Ascending aorta (tissue), 2 donors: ENCODE measurements at places on chromosomes 11 and 22.

GRCh38 chr22:23014250-23014649 lies 56.1 kb upstream of the GNAZ start:
- DNase-seq, result no peak

DNA sequence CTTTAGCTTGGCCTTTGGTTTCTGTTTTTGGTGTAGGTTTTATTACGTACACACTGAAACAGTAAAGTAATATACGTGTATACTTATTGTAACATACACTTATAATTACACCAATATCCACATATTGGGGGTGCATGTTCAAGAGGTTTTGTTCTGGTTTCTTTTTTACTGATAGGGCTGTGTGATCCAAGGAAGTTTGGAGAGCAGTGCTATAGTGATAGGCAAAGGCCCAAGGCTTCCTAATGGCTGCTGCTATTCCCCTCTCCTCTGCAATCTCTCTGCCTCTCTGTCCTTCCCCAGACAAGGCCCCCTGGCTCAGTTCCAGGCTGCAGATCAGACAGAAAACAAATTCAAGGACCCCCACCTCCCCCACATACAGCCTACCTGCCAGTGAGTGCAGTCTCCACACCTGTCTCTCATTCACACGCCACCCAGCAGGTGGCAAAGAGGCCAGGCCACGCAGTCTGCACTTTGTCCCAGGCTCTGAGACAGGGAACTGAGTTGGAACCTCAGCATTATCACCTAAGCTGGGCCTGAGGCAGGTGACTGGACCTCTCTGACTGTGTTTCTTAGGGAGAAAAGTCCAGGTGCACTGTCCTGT lies 15.1 kb downstream of the TMEM184B start:
- no peak for DNase-seq

- DNase-seq, result no peak
Measured at GRCh38 chr11:64572143-64572542, 18.9 kb upstream of the SLC22A12 start.

GRCh38 chr11:99686838-99687237 lies 666.1 kb downstream of the CNTN5 start:
- no peak for DNase-seq

DNA sequence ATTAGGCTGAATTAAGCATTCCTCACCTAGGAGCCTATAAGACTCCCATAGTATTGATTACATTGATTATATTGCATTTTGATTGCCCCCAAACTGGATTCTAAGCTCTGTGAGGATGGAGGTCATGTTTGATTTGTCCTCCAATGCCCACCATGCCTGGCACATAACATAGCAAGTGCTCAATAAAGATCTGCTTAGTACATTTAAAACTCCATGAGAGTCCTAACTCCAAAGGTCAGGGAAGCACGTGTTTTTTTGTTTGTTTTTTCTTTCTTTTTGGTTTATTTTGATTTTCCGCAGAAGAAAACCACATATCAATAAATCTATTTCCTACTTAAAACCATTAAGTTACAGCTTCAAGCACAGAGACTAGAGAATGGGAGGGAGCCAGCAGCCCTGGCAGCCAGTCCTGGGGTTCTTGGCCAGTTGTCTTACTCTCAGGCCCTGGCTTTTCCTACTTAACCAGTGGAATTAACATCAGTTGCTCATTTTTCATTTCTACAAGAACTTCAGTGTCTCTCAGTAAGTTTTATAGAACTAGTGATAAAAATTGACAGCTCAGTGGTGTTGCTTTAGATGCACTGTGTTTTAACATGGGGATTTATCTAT lies 429.9 kb upstream of the CCDC90B start:
- no peak for DNase-seq

- DNase-seq, result no peak
Measured at GRCh38 chr11:88231894-88232482, 56.7 kb upstream of the RAB38 start.

DNA sequence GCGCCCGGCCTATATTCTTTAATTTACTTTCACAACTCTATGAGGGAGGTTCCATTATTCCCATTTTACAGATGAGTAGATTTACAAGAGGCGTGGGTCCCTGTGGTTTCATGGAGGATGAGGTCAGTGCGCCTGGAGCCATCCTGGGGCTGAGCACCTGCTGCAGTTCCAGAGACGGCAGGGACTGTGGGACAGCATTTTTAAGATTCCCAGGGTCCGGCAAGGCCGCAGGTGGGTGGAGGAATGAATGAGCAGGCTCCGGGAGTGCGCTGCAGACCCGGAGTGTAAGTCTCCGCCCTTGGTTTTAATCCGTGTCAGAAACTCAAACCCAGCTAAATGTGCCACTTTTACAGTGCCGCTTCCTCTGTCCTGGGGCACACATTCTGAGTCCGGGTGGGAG lies 4.1 kb upstream of the CHRM1 start:
- no peak for DNase-seq

- DNase-seq, result no peak
Measured at GRCh38 chr11:18307461-18308139, 14.3 kb downstream of the HPS5 start.

DNA sequence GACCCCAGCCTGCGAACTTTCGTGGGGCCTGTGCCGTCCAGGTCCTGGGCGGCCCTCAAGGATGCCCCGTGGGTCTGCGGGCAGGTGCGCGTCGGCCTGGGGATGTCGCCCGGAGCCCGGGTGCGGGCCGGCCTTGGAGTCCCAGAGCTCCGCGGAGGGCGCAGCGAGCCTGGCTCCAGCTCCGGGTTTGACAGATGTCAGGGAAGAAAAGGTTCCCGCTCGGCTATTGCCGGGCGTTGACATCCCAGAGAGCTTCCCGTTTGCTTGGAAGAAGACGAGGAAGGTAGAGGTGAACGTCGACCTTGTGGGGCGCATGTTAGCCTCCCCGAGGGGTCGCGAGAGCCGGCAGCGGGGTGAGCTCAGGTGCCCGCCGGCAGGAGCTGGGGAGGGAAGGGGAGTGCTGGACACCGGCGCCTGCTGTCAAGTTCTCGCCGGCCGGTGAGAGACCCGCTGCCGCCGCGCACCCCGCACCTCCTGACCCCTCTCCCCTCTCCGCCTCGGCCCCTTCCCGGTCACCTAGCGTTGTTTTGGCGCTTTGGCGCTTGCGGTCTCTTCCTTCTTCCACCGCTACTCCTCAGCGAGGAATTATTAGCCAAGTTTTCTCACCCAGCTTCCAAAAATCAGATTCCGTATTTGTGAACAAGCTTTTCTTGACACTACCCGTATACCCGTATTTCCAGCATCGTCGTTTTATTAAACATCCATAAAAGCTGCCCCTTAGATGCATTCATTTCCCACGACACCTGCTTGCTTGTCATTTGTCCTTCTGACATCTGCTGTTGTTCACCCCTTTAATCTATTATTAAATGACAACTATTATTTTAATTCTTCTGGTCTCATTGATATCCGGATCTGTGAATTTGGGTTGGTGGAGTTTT lies 1.3 kb downstream of the BMAL1 start:
- DNase-seq, result no peak

- DNase-seq, result no peak
Measured at GRCh38 chr11:45031912-45032519, 81.3 kb upstream of the TP53I11 start.

DNA sequence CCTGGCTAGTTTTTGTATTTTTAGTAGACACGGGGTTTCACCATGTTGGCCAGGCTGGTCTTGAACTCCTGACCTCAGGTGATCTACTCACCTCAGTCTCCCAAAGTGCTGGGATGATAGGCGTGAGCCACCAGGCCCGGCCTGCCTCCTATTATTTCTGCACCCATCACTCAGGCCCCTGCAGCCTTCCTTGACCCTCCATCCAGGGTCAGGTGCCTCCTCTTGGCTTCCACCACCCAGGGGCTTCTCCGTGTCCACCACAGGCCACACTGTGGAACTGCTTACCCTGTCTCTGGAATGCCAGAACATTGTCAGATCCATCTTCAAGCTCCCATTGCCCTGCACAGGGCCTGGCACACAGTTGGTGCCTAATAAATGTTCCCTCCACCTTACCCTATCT lies 75.4 kb upstream of the RTL6 start:
- DNase-seq, result no peak

DNA sequence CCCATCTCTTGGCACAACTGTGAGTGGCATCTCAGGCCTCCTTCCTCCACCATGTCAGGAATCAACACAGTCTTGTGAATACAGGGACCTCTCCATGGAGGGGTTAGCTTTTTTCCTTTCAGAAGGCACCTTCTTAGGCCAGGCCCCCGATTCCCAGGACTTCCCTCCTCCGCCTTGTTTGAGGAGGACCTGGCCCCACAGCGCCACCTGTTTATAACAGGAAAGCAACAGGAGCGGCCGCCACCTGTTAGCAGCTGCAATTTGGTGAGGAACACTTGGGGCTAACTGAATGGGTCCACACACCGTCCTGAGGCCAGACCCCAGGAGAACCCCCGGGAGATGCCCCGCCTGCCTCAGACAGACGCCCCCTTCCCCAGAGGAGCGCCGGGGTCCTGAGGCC lies 3.8 kb upstream of the PKP3 start:
- DNase-seq, result no peak

- DNase-seq, result no peak
Measured at GRCh38 chr11:108694846-108695245, 30.0 kb downstream of the DDX10 start.

- DNase-seq, result no peak
Measured at GRCh38 chr11:69804769-69805508, 14.3 kb downstream of the FGF3 start.

- DNase-seq, result no peak
Measured at GRCh38 chr11:95652002-95652472, 137.5 kb downstream of the FAM76B start.

DNA sequence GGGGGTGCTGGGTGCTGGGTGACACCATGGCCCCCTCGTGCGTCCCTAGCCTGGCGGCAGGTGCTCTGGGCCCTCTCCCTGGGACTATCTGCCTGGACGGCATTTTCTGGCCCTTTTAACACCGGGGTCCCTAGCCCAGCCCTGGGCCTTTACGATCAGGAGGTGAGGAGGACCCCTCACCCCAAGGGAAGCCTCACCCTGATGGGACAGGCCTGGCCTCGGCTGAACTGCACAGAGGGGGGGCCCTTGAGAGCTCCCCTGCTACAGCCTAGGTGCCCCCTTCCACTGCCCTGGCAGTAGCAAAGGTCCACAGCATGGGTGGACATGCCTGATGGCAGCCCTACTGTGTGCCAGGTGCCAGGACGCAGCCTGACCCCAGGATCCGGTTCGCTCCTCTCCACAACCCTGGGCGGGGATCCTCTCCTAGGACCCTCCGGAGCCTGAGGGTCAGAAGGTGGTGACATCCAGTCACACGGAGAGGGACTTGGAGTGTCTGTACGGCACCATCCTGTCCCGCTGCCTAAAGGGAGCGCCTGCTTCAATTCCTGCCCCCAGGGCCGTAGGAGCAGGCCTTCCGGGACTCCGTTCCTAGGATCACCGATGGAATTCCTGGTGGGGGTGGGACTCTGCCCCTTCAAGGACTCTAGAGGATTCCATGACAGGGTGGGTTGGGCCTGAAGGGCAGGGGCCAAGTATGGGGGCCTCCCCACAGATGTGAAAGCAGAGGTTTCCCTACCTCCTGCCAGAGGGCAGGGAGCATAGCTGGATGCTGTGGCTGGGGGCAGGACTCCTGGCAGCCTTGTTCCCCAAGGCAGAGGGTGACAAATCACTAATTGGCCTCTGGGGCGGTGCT lies 33.0 kb upstream of the TH start:
- peak; percentile 53 for DNase-seq

GRCh38 chr11:7974668-7975067 lies 9.4 kb upstream of the NLRP10 start:
- no peak for DNase-seq

- no peak for DNase-seq
Measured at GRCh38 chr11:60345489-60345888, 18.4 kb downstream of the MS4A6E start.

- no peak for DNase-seq
Measured at GRCh38 chr11:6203327-6203726, 2.0 kb upstream of the C11orf42 start.

- DNase-seq, result no peak
Measured at GRCh38 chr11:78961937-78962701, 387.5 kb upstream of the NARS2 start.

DNA sequence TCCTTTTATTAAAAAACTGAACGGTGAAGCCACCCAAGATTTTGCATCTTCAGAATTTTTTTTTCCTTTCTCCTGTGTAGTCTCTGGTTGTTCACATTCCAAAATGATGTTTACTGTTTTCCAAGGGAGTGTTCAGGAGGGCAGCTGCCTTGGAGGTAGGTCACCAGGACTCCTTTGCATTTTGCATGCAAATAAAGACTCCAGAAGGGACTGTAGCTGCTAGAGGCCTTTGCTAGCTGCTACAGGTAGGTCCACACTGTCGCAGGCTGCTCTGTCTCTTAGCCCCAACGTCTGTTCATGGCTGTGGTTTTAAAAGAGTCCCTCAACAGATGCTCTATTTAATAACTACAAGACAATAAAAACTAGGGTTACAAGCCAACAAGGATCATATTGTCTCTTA lies 11.4 kb downstream of the CTSC start:
- DNase-seq, result no peak

DNA sequence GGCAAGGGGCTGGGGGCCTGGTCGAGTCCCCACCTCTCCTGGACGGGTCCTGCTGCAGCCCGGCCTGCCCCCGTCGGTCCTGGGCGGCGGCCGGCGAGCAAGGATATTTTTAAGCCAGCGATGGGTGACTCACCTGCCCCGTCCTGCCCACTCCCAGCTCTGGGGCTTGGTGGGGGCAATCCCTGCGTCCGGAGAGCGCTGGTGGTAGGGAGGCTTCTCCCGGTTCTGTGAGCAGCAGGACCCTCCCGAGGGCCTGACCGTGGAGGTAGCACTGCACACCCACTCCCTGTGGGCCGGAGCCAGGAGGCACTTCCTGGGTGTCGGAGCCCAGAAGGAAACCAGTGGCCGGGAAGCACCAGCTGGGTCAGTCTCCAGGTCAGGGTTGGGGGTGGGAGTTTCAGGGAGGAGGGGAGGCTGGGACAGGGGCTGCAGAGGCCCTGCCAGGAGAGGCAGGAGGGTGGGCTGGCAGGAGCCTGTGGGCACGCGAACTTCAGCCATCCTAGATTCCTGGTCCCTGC lies 467 bp downstream of the EPS8L2 start:
- no peak for DNase-seq

- DNase-seq, result no peak
Measured at GRCh38 chr11:115257678-115258077, 246.5 kb downstream of the CADM1 start.

GRCh38 chr11:107757661-107758060 lies 45.8 kb upstream of the SLN start:
- no peak for DNase-seq

DNA sequence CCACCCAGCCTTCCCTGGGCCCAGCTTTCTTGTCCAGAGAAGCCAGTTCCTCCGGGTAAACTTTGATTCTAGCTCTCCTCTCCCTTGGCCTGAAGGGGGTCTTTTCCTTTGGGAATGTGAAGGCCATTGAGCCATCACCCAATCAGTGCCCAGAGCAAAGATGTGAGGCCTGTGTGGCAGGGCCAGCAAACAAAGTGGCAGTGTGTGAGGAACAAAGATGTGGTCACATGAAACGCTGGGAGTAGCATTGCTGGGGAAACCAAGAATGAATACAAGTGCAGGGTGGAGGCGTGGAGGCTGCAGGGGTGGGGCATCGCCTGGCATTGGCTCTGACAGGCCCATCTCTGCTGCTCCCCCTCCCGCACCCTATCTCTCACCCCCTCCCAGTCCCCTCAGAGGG lies 91.9 kb upstream of the BID start:
- no peak for DNase-seq

- no peak for DNase-seq
Measured at GRCh38 chr11:117597071-117597470, 199.9 kb downstream of the DSCAML1 start.

GRCh38 chr11:2168286-2169004 lies 3.2 kb downstream of the TH start:
- DNase-seq, result no peak

- DNase-seq, result no peak
Measured at GRCh38 chr11:96464700-96465307, 75.0 kb downstream of the JRKL start.
